Cardiac muscle cell (in vitro differentiated cells and primary cell): ENCODE measurements at places on chromosomes 5 and 9. TPM values are rescaled to one million over a fixed set of nuclear protein-coding genes. Genes with fewer than 3 reads are reported as not detected.

DNA sequence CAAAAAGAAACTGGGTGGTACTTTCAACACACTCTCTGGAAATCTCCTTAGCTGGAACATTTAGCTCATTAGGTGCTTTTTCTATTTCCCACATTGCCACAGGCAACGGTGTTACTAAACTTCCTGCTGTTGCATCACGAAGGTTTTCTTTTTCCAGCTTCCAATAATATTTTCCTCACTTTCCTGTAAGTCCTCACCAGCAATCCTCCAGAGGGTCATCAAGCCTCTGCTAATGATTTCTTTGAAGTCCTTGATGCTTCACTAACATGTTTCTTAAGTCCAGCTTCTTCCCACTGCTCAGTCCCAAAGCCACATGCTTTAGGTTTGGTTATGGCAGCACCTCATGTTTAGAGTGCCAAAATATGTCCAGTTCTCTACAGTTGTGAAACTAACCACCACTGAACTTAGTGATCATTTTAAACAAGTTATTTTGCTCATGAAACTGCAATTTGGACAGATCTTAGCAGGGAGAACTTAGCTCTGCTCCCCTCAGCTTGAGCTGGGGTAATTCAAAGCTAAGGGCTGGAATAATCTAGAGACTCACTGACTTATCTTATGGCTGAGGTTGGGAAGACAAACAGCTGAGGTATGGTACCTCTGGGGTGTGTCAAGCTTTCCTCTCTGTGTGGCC lies 39.9 kb upstream of the RETREG1 start:
- no peaks in the 10 kb centered on the region for H3K36me3 ChIP-seq
- peaks cover 10% of the 10 kb centered on the region for H3K4me1 ChIP-seq
- no peak overlapping the region for H3K4me3 ChIP-seq
- DNase-seq = peak; percentile 68
- no peak overlapping the region for H3K27ac ChIP-seq
- H3K27me3 ChIP-seq = no peaks in the 10 kb centered on the region

DNA sequence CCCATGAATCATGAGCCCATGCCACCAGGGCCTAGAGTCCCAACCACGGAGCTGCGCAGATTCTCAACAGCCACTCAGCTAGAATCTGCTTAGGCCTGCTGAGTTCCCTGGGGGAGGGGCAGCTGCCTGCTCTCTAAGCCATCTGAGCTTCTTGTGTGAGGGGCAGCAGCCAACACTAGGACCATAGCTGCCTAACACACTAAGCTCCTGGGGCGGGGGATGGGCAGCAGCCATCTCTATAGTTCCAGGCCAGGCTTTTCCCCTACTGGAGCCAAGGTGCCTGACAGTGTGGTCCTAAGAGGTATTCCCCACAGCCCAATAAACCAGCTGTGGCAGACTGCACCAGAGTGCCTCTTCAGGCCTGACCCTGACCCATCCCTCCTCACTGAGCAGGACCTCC lies 255.9 kb upstream of the ACO1 start:
- H3K4me3 ChIP-seq = no peak overlapping the region
- H3K27me3 ChIP-seq = no peaks in the 10 kb centered on the region
- H3K36me3 ChIP-seq = no peaks in the 10 kb centered on the region
- H3K27ac ChIP-seq = no peak overlapping the region

- no peak overlapping the region for H3K27ac ChIP-seq
- no peaks in the 10 kb centered on the region for H3K4me1 ChIP-seq
- H3K4me3 ChIP-seq = no peak overlapping the region
- H3K27me3 ChIP-seq = no peaks in the 10 kb centered on the region
These were observed 62.8 kb downstream of the SV2C start for GRCh38 chr5:76145945-76146344.

DNA sequence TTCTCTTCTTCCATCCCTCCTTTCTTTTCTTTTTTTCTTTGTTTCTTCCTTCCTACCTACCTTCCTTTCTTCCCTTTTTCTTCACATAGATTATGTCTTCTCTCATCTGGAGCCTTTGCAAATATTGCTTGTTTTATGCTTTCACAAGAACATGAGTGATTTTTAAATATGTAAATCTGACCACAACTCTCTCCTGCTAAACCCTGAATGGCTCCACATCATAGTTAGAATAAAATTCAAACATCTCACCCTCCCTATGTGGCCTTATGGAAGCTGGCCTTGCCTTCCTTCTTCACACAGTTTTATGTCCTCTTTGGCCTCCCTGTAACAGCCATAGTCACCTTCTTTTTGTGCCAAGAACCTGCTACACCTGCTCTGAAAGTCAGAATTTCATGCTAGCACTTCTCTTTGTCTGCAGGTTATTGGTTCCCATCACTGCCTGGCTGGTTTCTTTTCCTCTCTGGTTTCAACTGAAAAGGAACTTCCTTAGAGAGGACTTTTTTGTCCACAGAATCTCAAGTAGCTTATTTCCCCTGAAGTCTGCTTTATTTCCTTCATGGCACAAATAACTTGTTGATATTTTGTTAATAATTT lies 114.3 kb upstream of the TNC start:
- H3K4me3 ChIP-seq = no peak overlapping the region
- H3K36me3 ChIP-seq = no peaks in the 10 kb centered on the region
- DNase-seq = no peak

DNA sequence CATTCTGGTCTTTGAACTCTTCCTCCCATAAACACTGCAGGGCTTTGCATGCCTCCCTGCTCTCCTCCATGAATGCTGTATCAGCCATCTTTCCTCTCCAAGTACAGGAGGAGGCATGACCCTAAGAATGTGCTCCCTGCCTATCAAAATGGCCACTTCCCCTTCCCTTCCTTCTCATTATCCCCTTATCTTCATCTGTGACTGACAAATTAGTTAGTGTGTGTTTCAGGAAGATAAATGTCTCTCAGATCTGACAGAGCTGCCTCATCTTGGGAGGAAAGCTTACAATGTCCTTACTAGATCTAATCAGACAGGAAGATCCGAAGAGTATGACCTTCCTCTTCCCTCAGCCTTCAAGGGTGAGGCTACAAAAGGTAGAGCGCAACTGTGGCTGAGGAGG lies 46.2 kb downstream of the TLR4 start:
- no peak for DNase-seq
- no peak overlapping the region for H3K4me3 ChIP-seq
- no peak overlapping the region for H3K27ac ChIP-seq
- no peaks in the 10 kb centered on the region for H3K36me3 ChIP-seq
- H3K27me3 ChIP-seq = no peaks in the 10 kb centered on the region

GRCh38 chr5:80206282-80206681 lies 49.6 kb downstream of the SERINC5 start:
- H3K27ac ChIP-seq = peak overlapping the region; percentile 97
- peak; percentile 70 for DNase-seq
- no peaks in the 10 kb centered on the region for H3K27me3 ChIP-seq
- H3K4me1 ChIP-seq = peaks cover 51% of the 10 kb centered on the region

- peaks cover 17% of the 10 kb centered on the region for H3K4me1 ChIP-seq
- H3K27me3 ChIP-seq = no peaks in the 10 kb centered on the region
- DNase-seq = no peak
These were observed 102.8 kb upstream of the SMIM23 start for GRCh38 chr5:171682801-171683200.

DNA sequence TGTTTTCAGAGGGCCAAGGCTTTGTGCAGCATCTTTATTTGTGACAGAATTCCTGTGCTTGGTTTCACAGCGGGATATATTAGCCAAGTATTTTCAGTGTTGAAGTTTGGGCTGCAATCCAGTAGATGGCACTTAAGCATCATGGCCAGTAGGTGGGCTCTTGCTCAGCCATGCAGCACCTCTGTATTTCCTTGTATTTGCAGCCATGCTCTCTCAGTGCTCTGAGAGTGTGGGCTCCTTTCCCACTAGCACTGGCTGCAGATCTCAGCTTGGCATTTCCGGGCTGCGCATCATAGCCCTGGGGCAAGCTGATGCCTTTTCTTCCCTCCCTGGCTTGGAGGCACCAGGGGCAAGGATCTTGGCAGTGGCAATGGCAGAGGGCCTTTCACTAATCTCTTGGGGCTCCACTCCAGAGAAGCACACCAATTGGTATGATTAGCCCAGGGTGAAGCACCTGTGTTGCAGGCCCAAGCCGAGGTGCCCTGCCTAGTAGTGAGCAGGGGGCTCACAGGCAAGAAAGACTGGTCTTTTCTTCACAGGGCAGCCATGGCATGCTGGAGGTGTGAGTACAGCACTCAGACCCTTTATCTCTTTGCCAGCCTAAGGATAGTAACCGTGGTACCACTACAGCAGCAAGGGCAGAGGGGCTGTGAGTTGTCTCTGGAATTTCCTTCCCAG lies 48.3 kb downstream of the SLCO6A1 start:
- DNase-seq = no peak
- no peak overlapping the region for H3K27ac ChIP-seq
- H3K36me3 ChIP-seq = no peaks in the 10 kb centered on the region
- H3K4me3 ChIP-seq = no peak overlapping the region
- no peaks in the 10 kb centered on the region for H3K4me1 ChIP-seq
- H3K27me3 ChIP-seq = no peaks in the 10 kb centered on the region

GRCh38 chr5:138386290-138386689 lies 33.8 kb downstream of the KDM3B start:
- H3K4me1 ChIP-seq = peaks cover 11% of the 10 kb centered on the region
- H3K27me3 ChIP-seq = no peaks in the 10 kb centered on the region
- DNase-seq = no peak

GRCh38 chr5:107365320-107366109 lies 305.2 kb downstream of the EFNA5 start:
- no peaks in the 10 kb centered on the region for H3K36me3 ChIP-seq
- no peak overlapping the region for H3K4me3 ChIP-seq
- H3K4me1 ChIP-seq = peaks cover 4% of the 10 kb centered on the region
- H3K27ac ChIP-seq = no peak overlapping the region
- no peaks in the 10 kb centered on the region for H3K27me3 ChIP-seq

GRCh38 chr5:148376198-148376597 lies 7.6 kb upstream of the FBXO38 start:
- H3K27me3 ChIP-seq = no peaks in the 10 kb centered on the region
- no peaks in the 10 kb centered on the region for H3K36me3 ChIP-seq
- H3K4me1 ChIP-seq = peaks cover 25% of the 10 kb centered on the region
- H3K4me3 ChIP-seq = no peak overlapping the region
- peak; percentile 76 for DNase-seq

The VLDLR gene
- 34.1 and 36.1 TPM in 2 replicates for total RNA-seq

The LCN2 gene
- total RNA-seq = not detected in 2 replicates

The SLC6A3 gene
- 0.04 TPM in 1 of 2 replicates, not detected in the other for total RNA-seq

The FYB1 gene
- 0.42 TPM in 1 of 2 replicates, not detected in the other for total RNA-seq

The CDH10 gene
- total RNA-seq = 1.6 and 4.6 TPM in 2 replicates

The FOXD4L5 gene
- total RNA-seq = 0.27 TPM in 1 of 2 replicates, not detected in the other

The CYLC2 gene
- not detected in 2 replicates for total RNA-seq
